Right renal cortex interstitium (tissue), 3 donors: ENCODE measurements at places on chromosomes 16 and 17. TPM values are rescaled to one million over a fixed set of nuclear protein-coding genes. Genes with fewer than 3 reads are reported as not detected.

Gene ACE
- polyA plus RNA-seq = 15.1 TPM

Gene MYH13
- polyA plus RNA-seq = 0.14 TPM

Gene PMP22
- polyA plus RNA-seq = 60.4 TPM

Gene C16orf46
- polyA plus RNA-seq = 1.6 TPM

DNA sequence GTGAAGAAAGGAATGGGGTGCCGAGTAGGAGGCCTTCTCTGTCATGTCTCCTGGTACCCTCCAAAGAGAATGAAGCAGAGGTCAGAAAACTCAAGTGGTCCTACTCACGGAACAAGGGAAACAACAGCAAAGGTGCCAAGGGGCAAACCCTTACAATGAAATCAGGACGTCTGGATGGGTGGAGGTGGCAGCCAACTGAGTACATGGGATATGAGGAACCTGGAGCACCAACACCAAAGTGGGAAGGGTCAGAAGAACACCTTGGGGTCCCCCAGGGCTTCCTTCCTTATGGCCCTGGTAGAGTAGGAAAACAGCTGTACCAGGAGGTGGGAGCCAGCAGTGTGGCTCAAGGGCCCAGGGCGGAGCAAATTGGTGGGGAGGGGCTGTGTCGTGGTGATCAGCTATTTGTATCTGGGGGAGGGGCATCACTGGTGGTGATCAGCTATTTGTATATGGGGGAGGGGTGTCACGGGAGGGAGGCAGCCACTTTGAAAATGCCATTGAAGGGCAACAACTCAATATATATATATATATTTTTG lies 643 bp downstream of the HIGD1B start:
- no peak for DNase-seq

DNA sequence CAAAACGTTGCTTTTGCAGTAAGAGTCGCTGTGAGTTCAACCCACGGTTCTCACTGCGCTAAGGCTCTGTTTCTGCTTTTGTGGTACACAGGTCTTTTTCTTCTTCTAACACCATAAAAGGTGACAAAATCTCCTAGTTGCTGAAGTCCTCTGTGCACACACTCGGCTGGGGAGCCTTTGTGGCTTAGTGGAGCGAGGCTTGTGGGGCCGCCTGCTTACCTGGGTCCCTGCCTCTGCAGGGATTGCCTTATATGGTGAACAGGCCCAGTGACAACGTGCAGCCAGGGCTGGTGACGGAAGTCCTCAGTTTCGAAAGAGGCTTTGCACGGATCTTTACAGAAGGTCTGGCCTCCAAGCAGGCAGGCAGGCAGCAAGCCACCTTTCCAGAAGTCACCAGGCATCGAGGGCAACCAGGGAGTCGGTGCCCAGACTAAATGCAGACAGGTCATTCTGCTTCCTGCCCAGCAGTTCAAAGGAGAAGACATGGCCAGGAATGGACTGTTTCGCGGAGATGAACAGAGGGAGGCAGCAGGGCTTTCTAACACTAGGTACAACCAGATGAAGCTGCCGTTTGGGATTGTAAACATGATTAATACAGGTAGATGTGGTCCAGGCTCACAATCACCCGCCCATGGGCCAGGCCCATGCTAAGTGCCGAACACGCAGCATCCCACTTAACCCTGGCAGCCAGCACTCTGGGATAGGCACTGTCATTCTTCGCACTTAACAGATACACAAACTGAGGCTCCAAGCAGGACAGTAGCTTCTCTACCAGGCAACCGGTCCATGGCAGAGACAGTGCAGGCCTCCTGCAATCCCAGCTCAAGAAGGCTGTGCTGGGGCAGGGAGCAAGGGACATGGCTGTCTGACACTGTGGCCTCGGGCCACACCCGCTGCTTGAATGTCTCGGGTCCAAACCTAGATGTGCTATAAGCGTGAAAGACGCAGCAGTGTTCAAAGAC lies 10.7 kb upstream of the MEAK7 start:
- DNase-seq = no peak

GRCh38 chr17:7647018-7647417 lies 3.7 kb upstream of the ATP1B2 start:
- DNase-seq = no peak

DNA sequence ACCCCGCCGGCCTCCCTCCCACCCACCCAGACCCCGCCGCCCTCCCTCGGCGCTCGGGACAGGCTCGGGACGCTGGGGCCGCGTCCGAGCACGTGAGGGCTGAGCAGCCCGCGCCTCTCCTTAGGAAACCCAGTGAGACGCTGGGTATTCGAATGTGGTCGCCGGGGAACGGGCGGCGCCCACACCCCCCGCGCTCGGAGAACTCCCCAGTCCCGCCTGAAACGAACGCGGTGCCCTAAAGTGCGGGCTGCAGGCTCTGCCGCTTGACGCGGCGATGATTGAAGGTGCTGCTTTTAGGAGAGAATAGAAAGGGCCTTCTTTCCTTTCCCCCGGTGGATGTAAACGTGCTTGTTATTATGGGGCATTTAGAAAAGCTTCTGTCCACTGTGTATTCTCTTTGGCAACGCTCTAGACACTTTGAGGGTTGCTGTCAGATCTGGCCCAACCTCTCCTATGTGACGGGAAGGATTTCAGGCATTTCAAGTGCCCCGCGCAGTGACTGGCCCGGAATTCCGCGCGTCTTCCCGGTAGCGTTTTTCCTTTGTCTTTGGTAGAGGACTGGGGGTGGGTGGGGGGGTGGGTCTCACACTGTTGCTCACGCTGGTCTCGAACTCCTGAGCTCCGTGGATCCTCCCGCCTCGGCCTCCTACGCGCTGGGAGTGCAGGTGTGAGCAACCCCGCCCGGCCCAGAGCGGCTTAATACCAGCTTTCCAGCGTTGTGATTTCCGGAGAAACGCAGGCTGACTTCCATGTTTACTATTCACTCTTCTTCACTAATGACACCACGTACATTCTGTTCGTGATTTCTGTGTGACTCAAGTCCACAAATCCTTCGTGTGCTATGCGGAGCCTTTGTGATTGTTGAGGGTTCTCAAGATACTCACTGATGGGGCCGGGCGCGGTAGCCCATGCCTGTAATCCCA lies 21.8 kb upstream of the FOXK2 start:
- DNase-seq = no peak

DNA sequence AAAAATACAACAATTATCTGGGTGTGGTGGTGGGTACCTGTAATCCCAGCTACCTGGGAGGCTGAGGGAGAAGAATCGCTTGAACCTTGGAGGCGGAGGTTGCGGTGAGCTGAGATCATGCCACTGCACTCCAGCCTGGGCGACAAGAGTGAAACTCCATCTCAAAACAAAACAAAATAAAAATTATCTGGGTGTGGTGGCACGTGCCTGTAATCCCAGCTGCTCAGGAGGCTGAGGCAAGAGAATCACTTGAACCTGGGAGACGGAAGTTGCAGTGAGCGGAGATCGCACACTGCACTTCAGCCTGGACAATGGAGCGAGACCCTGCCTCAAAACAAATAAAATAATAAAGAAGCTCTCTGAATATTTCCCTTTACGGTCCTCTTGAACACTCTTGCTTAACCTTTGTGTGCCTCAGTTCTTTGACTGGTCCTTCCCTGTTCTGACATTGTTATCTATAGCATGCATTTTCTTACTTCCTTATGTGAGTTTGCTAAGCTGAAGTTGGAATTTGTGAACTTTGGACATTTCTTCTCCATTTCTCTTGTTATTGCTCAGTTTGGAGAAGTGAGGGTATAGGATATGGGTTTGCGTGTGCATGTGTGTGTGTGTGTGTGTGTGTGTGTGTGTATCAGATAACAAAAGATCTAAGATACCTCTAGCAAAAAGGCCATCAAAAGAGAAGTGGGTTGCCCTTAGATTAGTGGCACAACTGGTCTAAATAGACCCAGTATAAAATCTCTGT lies 29.7 kb upstream of the WSB1 start:
- no peak for DNase-seq
